ENCODE measurements at places on chromosomes 3 and 15.

GRCh38 chr3:13063225-13063624, 10.0 kb downstream of the IQSEC1 start:
- no peak for DNase-seq

DNA sequence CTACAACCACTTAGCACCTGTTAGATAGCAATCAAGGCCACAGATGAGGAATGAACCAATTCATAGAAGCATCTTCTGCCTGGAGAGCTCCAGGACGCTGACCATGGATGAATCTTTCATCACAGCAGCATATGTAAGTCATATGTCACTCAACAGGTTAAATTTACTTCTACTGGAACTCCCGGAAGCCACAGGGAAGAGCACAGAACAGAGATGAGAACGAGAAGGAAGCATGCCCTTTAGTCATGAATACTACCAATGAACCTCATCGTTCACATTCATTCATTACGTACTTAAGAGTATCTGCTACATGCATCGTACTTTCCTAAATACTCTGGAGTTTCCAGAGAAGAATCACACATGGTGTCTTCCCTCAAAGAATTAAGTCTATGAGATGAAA, 192.8 kb downstream of the STT3B start:
- DNase-seq, result no peak

DNA sequence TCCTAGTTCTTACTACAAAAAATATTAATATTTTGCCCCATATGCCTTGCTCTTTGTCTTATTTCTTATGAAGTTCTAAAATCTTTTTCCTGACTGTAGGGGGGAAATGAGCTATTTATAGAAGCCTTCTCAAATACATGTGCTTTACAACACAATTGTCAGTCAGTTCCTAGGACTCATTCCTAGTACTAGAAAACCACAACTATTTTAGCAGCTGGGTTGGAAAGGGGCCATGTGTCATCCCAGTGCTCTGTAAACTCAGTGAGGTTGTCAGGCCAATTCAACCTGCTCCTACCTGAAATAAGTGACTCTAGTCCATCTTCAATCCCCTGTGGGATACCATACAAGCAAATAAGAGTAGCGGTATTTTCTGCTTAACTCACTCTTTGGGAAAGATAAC, 153.8 kb downstream of the ULK4 start:
- no peak for DNase-seq

DNA sequence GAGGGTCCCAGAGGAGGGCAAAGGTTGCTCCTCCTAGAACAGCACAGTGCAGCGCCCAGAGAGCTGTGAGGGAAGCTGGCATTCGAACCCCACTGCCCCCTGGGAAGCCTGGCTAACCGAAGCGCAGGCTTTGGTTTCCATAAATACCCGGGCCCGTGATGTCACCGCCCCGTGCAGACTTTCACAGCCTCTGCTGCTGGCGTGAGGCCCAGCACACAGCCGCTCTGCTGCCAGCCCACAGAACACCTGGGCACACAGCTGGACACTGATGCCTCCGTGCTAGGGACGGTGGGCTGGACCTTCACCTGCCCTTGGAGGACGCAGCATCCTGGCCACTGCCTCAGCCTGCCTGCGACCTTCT, 1.0 kb downstream of the IQSEC1 start:
- no peak for DNase-seq

DNA sequence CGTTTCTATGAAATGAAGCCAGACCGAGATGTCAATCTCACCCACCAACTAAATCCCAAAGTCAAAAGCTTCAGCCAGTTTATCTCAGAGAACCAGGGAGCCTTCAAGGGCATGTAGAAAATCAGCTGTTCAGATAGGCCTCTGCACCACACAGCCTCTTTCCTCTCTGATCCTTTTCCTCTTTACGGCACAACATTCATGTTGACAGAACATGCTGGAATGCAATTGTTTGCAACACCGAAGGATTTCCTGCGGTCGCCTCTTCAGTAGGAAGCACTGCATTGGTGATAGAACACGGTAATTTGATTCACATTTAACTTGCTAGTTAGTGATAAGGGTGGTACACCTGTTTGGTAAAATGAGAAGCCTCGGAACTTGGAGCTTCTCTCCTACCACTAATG, 41.9 kb upstream of the TRA2B start:
- no peak for DNase-seq

DNA sequence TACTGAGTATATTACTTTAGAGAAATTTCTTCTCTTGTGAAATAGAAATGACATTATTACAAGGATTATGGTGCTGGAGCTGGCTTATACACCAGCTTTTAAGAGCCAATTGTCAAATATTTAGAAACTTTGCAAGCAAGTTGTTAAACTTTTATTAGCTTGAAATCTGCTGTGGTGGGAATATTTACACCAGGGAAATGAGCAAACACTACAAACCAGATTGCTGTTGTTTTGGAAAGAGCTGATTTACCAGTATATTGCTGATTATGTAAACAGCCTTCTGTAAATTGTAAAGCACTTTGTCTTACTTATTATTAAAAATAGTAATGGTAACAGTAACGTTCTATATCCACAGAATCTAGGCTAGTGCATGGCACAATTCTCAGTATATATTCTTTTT, 61.5 kb downstream of the MAP3K13 start:
- DNase-seq, result no peak

- no peak for DNase-seq
These were observed 150.5 kb upstream of the ST8SIA2 start for GRCh38 chr15:92243227-92243626.

DNA sequence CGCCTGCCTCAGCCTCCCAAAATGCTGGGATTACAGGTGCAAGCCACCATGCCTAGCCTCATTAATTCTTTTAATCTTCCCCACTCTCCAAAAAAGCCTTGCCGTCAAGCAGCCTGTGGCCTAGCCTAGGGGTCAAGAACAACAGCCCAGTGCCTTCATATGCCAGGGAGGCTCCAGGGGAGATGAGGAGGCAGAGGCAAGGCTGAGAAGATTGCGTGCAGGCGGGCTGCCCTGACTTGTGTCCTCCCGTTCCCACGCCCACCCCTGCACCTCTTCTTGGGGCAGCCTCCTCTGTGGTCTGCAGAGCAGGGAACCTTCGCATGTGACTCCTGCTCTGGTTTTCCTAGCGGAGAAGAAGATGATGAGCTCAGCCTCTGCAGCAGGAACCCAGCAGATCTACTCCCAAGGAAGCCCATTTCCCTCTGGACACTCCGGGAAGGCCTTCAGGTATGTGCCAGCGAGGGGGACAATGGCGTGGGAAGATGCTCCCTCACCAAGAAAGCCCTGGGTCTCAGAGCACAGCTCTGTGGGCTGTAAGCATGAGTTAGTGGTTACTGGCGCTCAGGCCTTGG, 118.5 kb upstream of the ABHD17C start:
- no peak for DNase-seq

- DNase-seq, result no peak
These were observed 32.7 kb upstream of the MAP3K13 start for GRCh38 chr3:185330238-185330637.

GRCh38 chr15:78317145-78317836, 17.9 kb upstream of the SKIC8 start:
- DNase-seq, result no peak

- DNase-seq, result no peak
These were observed 172.7 kb downstream of the ZBTB20 start for GRCh38 chr3:114974387-114974786.

DNA sequence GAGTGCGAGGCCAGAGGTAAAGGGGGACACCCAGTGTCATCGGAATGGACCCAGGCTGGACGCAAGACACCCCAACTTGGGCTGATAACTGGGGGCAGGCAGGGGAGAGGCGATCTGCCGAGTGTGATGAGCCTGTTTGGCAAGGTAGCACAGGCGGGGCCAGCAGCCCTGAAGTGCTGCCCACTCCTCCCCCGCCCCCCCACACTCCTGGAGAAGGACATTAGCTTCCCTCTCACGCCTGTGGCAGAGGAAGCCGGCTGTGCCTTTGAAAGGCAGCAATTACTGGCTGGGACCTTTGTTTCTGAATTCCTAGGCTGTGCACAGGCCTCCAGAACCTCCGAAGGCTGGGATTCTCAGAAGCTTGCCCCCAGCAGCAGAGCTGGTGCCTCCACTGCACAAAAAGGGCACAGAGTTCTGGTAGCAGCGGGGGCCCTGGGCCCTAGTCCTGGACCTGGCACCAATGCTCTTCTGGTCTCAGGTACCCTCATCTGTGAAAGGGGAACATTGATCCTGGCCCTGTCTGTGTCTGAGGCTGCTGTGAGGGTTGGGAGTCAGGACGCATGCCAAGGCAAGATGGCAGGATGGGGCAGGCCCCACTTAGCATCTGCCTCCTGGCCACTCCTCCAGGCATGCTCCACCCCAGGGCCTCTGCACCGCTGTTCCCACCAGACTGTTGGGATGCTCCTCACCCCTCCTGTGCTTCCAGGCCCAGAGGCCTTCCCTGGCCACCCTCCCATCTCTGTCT, 28.6 kb downstream of the IQSEC1 start:
- DNase-seq, result no peak

DNA sequence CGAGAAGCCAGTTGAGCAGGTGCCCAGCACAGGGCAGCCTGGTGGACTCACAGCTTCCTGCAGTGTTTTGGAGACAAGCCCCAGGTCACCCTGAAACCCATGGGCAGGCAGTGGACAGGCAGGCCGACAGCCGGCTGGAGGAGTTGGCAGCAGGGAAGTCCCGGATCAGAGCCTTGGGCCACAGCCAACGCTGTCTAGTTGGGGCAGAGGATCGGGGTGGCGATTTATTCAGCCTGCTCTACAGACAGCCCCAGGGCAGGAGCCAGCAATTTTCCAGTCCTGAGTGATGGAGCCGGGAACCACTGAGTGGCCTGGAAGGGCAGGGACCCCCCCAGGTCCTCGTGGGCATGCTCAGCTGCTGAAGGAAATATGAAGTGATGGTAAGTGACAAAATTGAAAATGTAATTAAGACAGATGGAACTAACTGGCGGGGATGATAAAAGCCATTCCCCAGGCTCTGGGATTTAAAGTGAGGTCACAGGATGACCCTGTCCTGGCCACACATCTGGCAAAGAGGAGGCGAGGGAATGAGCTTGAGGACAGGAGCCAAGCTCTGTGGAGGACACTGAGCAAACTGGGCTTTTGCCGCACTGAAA, 34.4 kb upstream of the TBC1D21 start:
- no peak for DNase-seq

GRCh38 chr3:162398554-162398953, 901.9 kb downstream of the OTOL1 start:
- DNase-seq, result no peak

GRCh38 chr3:7637694-7638093, 776.8 kb downstream of the GRM7 start:
- DNase-seq, result no peak

DNA sequence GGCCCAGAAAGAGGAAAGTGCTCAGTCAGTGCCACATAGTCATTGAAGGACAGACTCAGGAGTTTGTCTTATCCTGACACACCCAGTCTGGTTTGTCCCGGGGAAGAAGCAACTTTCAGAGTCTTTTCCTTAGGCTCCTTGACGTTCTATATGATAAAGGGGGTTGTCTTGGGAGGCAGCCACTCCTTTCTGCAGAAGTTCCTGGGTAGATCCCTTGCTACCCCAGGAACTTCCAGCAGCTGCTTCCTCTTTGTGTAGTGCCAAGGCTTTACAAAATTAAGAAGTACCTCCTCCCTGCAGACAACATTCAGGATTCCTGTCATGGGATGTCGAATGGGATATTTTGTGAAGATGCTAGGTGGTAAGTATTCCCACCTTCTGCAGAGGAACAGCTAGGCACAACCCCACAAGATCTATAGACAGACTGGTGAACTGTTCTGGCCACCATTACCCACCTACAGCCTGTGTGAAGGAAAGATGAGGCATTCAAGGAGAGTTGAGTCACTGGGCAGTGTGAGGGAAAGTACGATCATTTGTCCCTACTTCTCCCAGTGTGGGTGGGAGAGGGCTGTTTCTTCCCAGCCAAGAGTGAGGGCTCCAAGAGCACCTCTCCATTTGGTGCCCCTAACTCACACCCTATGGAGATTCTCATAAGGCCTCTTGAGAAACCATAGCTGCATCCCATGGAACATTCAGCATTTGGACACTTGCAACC, 11.3 kb downstream of the TMEM266 start:
- no peak for DNase-seq

DNA sequence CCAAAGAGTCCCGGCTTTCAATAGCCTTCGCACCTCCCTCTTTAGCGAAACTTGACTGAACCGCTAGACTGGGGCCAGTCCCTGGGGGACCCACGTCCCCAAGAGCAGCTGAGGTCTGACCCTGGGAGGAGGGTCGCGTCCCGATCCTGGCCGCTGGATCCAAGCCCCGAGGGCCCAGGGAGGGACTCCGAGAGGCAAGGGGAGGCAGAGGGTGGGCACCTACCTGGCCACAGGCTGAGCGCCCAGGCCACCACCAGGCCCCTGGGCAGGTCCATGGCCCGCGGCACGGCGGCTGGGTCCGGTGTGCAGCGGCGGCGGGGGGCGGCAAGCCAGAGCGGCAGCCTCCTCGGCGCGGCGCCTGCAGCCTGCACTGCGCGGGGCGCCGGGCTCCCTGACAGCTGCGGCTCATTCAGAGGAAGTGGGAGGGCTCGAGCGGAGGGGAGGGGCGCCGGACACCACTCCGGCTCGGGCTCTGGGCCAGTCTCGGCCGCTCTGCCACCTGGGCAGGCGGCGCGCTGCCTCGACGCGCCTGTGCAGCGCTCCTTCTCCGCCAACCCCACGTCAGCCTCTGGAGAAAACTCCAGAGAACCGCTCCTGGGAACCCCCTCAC, at the start of gene ITGA11:
ITGA11 (minus strand) TSS at position 372 of the 610 bp plus-strand sequence; CDS start at position 275, 97 bp downstream.
- no peak for DNase-seq

DNA sequence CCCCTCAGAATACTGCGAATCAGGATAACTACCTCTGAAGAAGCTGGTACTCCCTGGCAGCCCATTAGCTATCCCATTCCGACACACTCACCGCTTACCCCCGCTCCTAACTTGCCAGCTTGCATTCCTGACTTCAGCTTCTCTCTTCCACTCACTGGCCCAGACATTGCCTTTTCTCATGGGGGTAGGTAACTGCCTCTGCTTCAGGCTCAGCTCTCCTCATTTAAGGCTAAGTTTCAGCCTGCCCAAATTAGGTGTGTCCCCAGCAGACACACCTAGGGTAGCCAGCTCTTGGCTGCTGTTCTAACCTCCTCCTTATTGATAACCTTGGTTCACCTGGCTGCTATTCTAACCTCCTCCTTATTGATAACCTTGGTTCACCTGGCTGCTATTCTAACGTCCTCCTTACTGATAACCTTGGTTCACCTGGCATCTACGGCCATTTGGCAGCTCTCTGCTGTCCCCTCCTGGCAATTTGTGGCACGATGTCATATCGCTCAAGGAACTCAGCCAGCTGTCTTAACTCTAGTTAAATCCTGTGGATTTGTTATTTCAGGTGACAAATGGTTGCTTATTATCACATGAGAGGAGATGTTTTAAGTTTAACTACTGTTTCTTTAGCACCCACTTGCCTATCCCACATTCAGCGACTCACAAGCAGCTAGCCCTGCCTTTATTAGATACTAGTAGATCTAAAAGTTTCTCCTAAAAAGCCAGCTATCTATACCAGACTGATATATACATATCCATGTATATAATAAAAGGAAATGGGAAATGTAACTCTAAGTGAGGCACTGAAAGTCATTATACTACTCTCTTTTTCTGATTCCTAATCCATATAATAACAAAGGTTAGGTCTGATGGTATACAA, 106.5 kb upstream of the ACP3 start:
- no peak for DNase-seq

DNA sequence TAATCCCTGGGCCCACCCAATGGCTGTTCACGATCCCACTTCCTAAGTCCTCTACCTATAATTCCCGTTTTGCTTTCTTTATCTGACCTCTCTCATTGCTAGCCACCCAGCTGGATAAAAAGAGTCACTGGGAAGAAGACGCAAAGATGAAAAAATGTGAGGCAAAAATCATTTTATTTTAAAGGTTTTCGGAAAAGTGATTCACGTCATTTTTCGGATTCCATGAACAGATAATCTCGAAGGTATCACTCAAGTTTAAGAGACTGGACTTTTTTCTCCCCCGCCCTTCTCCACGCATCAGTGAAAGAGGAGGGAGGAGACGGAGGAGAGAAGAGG, 266.6 kb downstream of the CGGBP1 start:
- DNase-seq, result no peak

Data from cortex of kidney (tissue), 1 donor.